Stimulated activated CD8-positive, alpha-beta memory T cell treated with anti-CD3 and anti-CD28 coated beads, Interleukin-15, amount 100 ng/mL, for 1 hour (primary cell): ENCODE measurements at places on chromosomes 7 and 10.

DNA sequence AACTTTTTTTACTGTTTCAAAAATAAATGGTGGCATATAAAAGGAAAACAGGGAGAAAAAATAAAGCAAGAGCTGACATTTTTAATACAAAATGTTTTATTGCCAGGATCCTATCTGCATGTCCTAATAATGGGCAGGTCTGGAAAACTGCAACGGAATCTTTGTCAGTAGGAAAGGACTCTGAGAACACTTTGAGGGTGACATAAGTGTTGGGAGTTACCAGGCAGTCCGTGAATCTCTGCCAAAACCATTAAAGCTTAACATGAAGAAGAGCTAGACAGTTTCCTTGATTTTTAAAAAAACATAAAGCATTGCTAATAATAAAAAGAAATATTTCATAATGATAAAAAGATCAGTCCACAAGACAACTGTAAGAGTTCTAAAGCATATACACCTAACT is 80.7 kb downstream of the AGMO start:
- DNase-seq, result no peak

DNA sequence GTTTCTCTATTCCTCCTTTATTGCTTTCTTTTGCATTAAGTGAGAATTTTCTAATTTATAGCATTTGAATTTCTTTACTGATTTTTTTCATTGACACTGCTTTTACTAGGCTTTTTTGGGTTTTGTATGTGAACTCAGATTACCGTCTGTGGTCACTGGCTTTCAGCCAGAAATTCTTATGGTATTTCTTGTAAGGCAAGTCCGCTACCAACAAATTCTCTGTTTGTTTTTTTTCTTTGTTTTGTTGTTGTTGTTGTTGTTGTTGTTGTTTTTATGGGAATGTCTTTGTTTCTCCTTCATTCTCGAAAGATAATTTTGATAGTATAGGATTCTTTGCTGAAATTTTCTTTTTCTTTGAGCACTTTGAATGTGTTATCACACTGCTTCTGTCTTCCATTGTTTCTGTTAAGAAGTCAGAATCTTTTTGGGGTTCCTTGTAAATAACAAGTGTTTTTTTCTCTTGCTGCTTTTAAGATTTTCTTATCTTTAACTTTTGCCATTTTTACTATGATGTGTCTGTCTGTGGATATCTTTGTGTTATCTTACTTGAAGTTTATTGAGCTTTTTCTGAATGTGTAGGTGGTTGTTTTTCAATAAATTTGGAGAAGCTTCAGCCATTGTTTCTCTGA is 7.2 kb downstream of the NET1 start:
- no peak for DNase-seq

- DNase-seq, result no peak
Observed at GRCh38 chr7:65382452-65382851, 8.8 kb downstream of the ZNF92 start.

DNA sequence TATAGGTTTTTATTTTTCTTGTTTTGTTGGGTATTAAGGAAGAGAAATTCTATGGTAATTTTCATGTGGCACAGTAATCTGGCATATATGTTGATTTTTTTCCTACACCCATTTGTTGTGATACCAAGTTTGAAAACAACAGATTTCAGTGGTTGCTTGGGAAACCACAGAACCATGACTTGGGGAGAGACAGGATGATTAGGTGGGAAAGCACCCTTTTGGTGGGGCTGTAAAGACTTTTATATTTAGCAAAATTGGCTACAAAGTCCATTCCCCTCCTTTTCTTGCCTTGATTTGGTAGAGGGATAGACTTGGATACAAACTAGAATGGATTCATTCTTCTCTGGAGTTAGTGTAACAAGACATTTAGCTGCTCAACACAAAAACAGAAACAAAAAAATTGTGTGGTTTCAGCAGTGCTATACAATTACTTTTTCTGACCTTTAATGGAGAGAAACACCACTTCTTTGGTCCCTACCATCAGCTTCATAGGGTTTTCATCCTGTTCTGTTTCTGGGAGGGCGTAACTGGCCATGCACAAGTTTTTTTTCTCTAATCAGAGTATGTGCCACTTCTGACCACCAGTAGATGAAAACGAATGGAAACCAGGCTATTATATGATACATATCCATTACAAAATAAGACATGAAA is 52.7 kb downstream of the FIGNL1 start:
- DNase-seq, result no peak

GRCh38 chr10:99873846-99874245 is 91.4 kb downstream of the ABCC2 start:
- DNase-seq, result no peak

GRCh38 chr10:87092861-87093631 is 1.6 kb downstream of the GLUD1 start:
- DNase-seq, result no peak

DNA sequence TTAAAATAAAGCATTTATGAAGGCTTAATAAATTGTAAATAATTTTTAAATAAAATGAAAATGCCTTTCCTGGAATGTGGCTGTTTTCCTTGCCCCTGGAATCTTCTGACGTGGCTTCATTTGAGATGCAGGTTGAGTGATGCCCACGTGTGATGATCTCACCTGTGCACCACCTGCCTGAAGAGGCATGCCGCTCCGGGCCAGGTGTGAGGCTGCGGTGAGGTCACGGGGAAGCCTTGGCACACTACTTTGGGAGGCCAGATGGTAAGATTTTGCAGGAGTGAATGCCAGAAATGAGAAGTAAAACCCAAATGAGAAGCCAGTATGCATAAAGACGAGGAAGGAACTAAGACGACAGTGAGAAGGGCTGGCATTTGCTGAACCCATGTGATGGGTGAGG is 36.2 kb downstream of the GOT1 start:
- no peak for DNase-seq

GRCh38 chr10:124124123-124124768 is 30.8 kb upstream of the CHST15 start:
- no peak for DNase-seq

- DNase-seq, result no peak
Observed at GRCh38 chr7:73909051-73909941, 48.3 kb downstream of the TMEM270 start.

DNA sequence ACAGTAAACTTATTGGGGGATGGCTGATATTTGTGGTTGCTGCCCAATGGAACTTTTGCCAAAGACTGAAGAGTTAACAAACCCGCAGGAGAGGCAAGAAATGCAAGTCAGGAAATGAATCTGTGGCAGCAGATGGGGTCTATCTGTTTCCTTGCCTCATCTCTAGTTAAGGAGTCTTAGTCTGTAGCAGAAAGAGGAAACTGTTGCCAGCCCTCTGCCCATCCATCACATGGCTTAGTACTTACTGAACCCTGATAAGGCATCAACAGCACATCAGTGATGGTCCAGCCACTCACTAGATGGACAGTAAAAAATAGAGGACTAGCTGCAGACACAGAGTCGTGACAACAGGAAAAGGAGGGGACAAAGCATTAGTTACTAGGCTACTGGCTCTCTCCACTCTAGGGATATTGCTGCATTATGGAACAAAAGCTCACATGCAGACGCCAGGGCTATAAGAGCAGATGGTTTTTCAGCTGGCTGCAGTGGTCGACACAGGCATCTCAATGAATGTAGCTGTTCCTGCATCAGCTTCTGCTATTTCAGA is 614.7 kb downstream of the PARD3 start:
- DNase-seq, result no peak

GRCh38 chr10:14382022-14382421 is 51.3 kb upstream of the FRMD4A start:
- DNase-seq, result no peak

- DNase-seq, result no peak
Observed at GRCh38 chr10:119539359-119539825, 3.1 kb downstream of the RGS10 start.

GRCh38 chr10:72274730-72275350 is 1.1 kb downstream of the DDIT4 start:
- peak; percentile 43 for DNase-seq

DNA sequence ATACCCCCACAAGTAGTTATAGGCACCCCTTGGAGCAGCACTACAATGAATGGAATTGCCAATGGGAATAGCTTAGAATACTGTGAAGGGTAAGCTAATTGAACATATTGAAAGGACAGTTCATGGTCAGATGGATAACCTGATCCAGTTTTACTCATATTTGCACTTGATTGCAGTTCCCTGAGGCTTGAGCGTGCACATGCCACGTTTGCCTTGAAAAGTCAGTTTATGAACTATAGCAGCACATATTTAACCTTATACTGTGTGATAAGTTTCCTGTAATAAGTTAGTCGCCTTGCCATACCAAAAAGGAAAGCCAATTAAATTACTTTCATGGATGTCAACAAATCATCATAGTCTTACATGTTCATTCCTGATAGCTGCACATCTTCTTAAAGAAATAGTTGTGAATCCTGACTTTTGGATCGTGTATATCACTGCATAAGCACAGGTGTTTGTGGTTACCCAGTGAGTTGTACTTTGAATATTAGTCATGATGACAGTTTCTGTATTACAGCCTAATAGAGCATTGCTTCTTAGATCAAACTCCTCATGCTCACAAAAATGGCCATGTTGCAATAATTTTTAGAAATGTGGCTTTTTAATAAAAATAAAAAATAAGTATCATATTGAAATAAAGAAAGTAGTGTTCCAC is 21.6 kb downstream of the DNTT start:
- no peak for DNase-seq

DNA sequence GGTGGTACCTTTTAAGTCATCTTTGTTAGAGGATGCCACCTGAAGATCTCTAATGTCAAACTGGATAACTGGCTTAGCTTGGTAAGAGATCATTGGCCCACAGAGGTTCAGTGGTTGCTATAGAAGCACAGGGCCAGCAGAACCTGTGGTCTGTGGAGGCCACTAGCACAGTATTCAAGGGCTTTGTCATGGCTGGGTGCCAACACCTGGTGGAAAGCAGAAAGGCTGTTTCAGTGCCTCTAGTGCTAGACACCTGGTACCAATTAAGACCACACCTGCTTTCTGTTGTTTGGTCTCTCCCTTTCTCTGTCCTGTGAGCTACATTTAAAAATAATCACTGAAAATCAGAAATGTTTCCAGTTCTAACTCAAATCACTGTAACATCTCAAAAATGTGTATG is 10.0 kb upstream of the PCGF5 start:
- no peak for DNase-seq

GRCh38 chr7:1715671-1716074 is 45.6 kb downstream of the ELFN1 start:
- DNase-seq, result no peak

DNA sequence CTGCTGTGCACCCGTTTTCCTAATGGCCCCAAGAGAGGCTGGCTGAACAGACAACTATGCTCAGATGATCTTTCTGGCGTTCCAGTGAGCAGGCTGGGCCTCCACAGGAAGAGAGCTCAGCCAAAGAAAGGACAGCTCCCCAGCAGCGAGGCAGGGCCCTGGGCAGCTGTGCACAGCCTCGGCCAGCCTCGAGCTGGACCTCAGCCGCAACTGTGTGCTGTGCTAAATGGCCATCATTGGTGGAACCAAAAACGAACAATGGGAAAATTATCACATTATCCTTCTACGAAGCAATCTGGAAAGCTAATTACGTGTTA is 97.5 kb downstream of the CTBP2 start:
- no peak for DNase-seq

DNA sequence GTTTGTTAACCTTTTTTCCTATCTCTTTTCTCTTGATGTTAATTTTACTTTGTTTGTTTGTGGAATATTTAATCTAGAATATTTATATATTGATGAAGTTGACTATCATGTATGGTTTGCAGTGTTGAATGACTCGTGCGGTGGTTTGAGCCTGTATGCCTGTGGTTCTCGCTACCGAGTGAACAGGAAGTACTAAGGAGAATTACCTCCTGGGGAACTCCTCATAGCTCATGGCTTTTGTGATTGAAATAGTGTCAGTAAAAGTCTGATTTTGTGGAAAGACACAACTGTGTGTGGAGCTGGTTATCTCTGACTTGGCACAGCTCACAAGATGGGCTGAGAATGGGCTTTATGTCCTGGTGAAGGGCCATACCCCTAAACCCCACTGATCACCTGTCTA is 498.6 kb downstream of the GLRX3 start:
- DNase-seq, result no peak

GRCh38 chr10:79137826-79138225 is 69.1 kb downstream of the ZMIZ1 start:
- no peak for DNase-seq

DNA sequence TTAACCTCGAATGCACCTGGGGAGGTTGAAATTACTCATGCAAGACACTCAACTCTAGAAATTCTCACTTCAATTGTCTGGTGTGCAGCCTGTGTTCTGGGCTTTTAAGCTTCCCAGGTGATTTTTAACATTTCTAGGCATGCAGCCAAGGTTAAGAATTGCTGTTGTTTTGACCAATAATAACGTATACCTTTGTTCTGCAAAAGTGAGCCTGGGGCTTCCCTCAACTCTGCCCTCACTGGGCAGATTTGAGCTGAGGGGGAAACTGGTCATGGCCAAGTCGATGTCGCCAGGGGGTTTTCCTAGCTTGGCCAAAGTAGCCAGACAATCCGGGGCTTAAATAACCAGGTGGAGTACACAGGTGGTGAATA is 568 bp downstream of the PRSS2 start:
- no peak for DNase-seq

GRCh38 chr10:125003901-125004467 is 62.1 kb downstream of the ZRANB1 start:
- no peak for DNase-seq

- DNase-seq, result no peak
Observed at GRCh38 chr10:114058297-114058696, 14.6 kb downstream of the ADRB1 start.

- DNase-seq, result no peak
Observed at GRCh38 chr7:133709036-133709880, 417.9 kb upstream of the LRGUK start.
